ENCODE measurements at places on chromosomes 4 and X. TPM values are rescaled to one million over a fixed set of nuclear protein-coding genes. Genes with fewer than 3 reads are reported as not detected.

- no peak for DNase-seq
These were observed 53.1 kb downstream of the ZNF732 start for GRCh38 chr4:252065-252601.

- no peak for DNase-seq
These were observed 3.4 kb downstream of the SPATA4 start for GRCh38 chr4:176191974-176192373.

DNA sequence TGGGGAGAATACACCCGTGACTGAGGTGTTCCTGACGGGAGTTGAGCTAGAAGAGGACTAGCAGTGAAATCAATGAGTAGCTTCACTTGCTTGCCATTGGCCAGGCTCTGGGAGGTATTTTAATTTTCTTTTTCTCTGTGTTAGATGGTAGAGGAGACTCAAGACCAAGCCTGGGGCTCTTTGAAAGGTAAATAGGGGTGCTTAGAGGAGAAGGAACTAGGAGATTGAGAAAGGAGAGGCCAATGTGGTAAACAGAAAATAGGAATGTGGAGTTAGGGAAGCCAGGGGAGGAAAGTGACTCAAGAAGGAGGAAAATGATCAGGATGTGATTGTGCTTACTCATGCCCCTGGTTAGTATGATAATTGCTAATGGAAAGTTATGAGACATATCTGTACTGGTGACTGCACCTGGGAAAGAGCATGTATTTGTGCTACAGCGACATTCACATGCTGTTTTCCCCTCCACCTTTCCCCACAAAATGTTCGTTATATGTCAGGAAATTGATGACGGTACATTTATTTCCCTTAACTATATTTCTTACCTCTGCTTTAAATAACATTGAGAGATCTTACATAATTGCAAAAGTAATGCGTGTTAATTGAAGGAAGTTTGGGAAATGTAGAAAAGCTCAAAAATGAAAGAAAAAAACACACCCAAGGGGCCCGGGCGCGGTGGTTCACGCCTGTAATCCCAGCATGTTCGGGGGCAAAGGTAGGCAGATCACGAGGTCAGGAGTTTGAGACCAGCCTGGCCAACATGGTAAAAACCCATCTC is 16.9 kb upstream of the LRBA start:
- DNase-seq = no peak

DNA sequence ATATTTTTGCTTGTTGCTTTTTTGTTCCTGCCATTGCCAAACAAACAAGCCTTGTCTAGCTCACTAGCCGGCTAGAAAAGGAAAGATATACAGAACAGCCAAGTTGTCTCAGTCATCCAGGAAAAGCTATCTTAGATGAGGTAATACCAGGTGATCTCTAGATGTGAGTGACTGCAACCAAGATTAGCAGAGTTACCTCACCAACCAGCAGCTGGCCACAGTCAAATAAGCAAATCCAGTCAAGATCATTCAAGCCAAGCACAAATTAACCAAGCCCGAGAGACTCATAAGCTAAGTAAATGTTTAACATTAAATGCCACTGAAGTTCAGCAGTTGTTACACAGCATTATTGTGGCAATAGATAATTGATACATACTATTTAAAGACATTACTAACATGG is 108.6 kb downstream of the CENPC start:
- no peak for DNase-seq

- DNase-seq = no peak
These were observed 104.8 kb upstream of the PDE5A start for GRCh38 chr4:119733431-119733830.

DNA sequence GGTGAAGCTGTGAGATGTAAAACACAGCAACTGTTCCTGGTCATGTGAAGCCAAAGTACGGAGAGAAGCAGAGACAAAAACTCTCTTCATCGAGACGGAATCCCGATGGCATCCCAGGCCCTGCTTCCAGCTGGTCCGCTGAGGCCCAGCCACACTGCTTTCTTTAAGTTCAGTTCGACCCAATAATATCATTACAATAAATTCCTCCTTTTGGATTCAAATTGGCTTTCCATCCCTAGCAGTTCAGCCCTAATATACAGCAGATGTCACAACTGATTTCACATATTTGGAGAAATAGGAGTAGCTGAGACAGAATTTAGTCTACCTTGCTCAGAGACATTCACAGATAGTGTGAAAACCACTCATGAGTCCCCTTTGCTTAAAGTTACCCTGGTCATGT is 98.3 kb upstream of the SPRY1 start:
- DNase-seq = no peak

GRCh38 chrX:119757646-119757978 is 776 bp upstream of the SOWAHD start:
- DNase-seq = no peak

DNA sequence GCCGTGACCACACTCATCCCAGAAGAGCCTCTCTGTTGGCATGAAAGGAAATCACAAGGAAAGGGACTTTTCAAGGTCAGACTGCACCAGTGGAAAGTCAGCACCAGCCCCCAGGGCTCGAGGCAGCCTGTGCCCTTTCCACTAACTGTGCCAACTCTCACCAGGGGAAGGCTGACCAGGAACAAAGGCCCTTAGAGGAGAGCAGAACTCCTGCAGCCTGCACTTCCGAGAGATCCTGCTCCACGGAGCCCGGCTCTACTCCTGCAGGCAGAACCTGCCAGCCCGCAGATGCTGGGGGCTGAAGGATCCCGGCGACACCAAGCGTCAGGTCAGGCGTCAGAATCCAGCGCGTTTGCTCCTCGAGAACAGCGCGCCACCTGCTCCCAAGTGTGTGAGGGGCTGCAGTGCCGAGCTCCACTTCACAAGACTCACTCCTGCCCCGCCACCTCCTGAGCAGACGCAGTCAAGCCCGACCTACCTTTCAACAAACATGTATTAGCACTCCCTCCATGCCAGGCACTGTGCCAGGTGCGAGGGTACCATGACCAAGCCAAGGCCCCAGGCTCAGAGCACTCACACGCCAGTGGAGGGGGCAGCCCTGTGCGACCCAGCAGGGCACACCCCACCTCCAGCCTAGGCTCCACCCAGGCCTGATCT is 13.6 kb upstream of the HELT start:
- no peak for DNase-seq

The ZAR1 gene
- total RNA-seq = not detected

The PNMA6F gene
- total RNA-seq = not detected

Measured in activated CD8-positive, alpha-beta memory T cell treated with anti-CD3 and anti-CD28 coated beads, Interleukin-2, amount 10 ng/mL, durations not matched to agents 7 days and 5 days (primary cell).